Foreskin keratinocyte (primary cell): ENCODE measurements at places on chromosomes 1 and 21. TPM values are rescaled to one million over a fixed set of nuclear protein-coding genes. Genes with fewer than 3 reads are reported as not detected.

The CD1B gene
- total RNA-seq = not detected in 2 replicates

The FCER1G gene
- 0.27 and 0.35 TPM in 2 replicates for total RNA-seq

The NTMT2 gene
- total RNA-seq = not detected in 2 replicates

The NEK2 gene
- total RNA-seq = 24.1 and 31.1 TPM in 2 replicates

The IL19 gene
- total RNA-seq = not detected in 2 replicates

The GPR25 gene
- total RNA-seq = not detected in 2 replicates

The CFHR4 gene
- total RNA-seq = not detected in 2 replicates

The SH2D2A gene
- 8.4 and 12.1 TPM in 2 replicates for total RNA-seq

The FAM110D gene
- not detected in 2 replicates for total RNA-seq

The FCRLB gene
- 0.51 and 0.92 TPM in 2 replicates for total RNA-seq

The IGSF3 gene
- total RNA-seq = 30.3 and 31.3 TPM in 2 replicates

The OPTC gene
- total RNA-seq = not detected in 2 replicates

The CSF3R gene
- total RNA-seq = not detected in 2 replicates

The C1orf94 gene
- total RNA-seq = not detected in 2 replicates

The MAN1C1 gene
- total RNA-seq = 0.07 TPM in 2 replicates
